GF-D8 (cell line): ENCODE measurements at places on chromosomes 1 and 21.

GRCh38 chr1:197140121-197140520 is 6.3 kb downstream of the ASPM start:
- DNase-seq, result no peak

DNA sequence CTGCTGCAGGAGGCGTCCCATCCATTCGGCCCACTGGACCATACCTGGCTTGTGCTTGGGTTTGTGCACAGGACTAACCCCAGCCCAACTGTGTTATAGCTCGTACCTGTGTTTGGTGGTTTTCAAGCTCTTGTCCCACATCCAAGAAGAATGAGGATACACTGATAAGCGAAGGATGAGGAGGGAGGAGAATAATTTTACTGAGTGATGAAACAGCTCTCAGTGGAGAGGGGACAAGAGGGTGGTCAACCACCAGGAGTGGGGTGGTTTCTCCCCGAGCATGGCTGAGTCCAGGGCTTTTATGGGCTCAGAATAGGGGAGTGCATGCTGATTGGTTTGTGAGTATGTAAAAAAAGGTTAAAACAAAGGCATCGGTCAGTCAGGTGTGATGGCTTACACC is 12.1 kb upstream of the USP48 start:
- no peak for DNase-seq

DNA sequence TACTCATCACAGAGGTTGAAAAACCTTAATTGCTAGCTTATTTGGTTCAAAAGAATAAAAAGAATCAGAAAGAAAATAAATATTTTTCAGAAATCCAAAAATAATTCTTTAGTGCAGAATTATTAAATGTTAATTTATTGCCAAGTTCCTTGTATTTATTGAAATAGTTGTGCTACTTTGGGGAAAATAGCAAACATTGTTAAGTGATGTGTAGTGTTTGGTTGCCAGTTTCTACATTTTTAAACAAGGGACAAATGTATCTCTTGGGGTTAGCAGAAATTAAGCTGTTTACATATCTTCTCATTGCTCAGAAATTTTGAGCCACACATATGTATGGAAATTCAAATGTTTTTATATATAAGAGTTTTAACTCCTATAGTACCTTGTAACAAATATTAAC is 775.0 kb downstream of the USP25 start:
- DNase-seq, result no peak

- peak; percentile 22 for DNase-seq
Measured at GRCh38 chr1:108107658-108108057, 92.5 kb downstream of the SLC25A24 start.

GRCh38 chr1:46812065-46812963 is 13.5 kb downstream of the CYP4B1 start:
- DNase-seq, result no peak

DNA sequence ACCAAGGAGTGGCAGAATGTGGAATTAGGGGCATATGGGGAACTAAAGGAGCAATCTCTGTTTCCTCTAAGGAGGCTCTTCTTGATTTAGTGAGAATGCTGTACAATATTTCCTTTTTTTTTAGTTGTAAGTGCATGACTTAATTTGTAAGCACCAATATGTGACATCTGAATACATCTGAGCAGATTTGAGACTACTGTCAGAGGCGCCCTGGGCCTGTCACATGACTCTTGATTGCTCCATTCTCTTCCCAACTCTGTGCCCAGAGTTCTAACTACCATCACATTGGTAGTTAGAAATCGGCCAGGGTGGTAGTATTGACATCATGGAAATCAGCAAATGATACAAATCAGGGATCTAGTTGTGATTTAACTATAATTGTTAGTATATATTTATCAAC is 110.1 kb upstream of the LMO4 start:
- DNase-seq, result no peak

- no peak for DNase-seq
Measured at GRCh38 chr1:80966266-80966665, 834.5 kb upstream of the ADGRL2 start.

DNA sequence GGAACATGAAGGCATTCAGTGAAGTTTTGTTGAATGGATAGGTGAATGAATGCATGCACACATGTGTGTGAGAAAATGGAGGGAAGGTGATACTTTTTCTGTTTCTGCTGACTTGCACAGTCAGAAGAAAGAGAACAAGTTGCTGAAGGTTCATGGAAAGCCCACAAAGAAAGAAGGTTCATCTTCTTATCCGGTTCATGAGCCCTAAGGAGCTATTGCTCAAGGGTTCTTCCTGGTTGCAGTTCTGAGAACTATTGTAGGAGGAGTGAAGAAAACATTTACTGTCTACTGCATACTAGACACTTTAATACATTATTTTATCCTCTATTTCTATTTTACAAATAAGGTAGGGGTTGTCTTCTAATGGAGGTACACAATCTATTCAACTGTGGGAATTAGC is 13.4 kb upstream of the NIBAN1 start:
- peak; percentile 68 for DNase-seq

DNA sequence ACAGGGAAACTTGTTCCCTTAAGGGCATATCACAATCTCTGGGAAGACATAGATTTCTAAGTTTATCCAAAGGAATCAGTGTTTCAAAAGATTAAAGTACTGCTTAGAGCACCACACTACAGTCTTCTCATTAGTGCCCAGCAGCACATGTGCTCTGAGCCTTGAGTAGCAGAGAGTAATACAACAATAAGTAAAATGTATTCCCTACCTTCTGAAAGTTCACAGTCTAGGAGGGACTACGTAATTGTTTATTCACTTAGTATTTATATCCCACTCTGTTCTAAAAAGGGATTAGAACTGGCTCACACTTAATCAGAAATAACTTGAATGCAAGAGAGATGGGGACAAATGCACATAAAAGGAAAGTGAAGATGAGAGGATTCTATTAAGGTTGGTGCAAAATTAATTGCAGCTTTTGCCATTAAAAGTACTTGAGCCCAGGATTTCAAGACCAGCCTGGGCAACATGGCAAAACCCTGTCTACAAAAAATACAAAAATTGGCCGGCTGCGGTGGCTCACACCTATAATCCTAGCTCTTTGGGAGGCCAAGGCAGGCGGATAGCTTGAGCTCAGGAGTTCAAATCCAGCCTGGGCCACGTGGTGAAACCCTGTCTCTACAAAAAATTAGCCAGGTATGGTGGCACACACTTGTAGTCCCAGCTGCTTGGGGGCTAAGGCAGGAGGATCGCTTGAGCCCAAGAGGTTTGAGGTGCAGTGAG is 9.0 kb downstream of the SYNC start:
- DNase-seq, result no peak

- DNase-seq, result no peak
Measured at GRCh38 chr1:93358293-93358692, 12.6 kb downstream of the DR1 start.

GRCh38 chr1:218273762-218274479 is 11.2 kb upstream of the RRP15 start:
- DNase-seq, result no peak
